Gastroesophageal sphincter (tissue), 4 donors: ENCODE measurements at places on chromosomes 4 and X. TPM values are rescaled to one million over a fixed set of nuclear protein-coding genes. Genes with fewer than 3 reads are reported as not detected.

- ATAC-seq: no peak
Observed at GRCh38 chr4:106371161-106371560, 2.6 kb upstream of the GIMD1 start.

DNA sequence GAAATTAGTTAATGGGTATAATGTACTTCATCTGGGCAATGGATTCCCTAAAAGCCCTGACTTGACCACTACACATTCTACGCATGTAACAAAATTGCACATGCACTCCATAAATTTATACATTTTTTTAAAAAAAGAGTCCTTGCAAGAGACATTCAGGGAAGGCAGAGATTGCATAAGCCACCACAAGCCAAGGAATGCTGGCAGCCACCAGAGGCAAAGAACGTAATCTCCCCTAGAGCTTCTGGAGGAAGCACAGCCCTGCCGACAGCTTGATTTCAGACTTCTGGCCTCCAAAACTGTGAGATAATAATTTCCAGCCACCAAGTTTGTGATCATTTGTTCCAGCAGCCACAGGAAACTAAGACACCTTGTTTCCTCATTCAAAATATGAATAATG is 185.6 kb upstream of the GALNT7 start:
- no peak for ATAC-seq

- ATAC-seq: peak; percentile 79
Observed at GRCh38 chrX:15349046-15349445, 13.7 kb upstream of the PIGA start.

The POF1B gene
- total RNA-seq: 0.81 TPM

- ATAC-seq: no peak
Observed at GRCh38 chrX:110051559-110051958, 48.6 kb downstream of the TMEM164 start.

The IDS gene
- 65.1 TPM for total RNA-seq

DNA sequence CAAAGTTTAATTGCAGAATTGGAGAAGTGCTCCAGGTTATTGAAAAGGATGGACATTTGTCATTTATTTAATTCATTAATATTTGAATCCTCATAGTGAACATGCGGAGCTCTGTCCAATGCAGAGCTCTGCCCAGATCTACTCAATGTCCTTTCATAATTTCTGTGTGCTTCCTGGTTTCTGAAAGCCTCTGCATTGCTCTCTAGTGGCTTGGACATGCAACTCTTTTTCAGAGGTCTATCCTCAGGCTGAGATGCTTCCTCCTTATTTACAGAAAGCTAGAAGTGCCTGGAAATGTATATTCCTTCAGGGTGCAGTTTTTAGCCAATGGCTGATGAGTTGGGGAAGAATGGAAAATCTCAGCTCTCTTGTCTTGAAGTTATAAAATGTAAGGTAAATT is 786.1 kb upstream of the AADAT start:
- no peak for ATAC-seq

DNA sequence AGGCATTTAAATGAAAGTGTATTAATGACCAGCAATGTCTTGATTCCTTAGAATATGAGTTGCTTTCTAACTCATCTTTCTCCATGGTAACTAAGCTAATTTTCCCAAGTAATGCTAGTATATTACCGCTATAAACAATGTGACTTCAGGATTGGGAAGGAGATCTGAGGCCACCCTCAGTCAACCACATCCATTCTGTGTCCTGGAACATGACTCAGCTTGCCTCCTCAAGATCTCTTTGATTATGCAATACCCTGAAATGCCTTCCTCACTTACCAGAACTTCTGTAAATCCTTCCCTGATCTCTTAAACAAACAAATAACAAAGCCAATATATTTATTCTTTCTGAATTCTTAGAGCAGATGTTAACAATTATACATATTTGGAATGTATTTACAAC is 1495.5 kb downstream of the PCDH18 start:
- no peak for ATAC-seq

DNA sequence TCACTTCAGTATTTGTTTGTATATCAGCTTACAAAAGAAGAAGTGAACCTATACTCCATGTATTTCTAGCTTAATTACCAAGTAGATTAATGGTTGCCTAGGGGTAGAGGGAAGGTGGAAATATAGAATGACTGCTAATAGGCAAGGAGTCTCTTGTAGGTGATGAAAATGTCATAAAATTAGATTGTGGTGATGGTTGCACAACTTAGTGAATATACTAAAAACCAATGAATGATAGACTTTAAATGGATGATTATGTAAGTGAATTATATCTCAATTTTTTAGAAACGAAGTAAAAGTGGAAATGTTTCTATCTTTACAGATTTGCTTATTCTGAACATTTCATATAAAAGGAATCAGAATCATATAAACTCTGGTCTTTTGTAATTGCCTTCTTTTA is 165.5 kb downstream of the AWAT2 start:
- ATAC-seq: no peak

The ARMCX1 gene
- total RNA-seq: 25.6 TPM
